Activated CD4-positive, alpha-beta T cell treated with anti-CD3 and anti-CD28 coated beads for 36 hours (primary cell): ENCODE measurements at places on chromosomes 5 and 9.

DNA sequence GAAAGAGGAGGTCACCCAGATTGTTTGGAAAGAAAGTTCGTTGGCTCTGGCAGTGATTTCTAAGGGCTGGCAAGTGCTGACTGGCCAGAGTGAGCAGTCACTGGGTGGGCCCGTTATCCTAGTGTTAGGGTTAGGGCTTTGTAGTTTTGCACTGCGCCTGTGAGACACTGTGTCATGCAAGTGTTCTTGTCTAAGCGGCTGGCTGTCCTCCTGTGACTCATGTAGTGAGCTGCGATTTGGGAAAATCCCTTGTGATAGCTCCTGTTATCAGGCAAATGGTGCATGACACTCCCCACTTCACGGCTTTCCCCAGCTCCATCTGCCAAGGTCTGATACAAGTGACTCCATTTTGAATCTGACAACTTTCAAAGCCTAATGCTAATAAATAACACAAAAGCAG is 526.0 kb upstream of the ADAMTS16 start:
- DNase-seq = no peak

GRCh38 chr9:131781069-131781468 is 41.2 kb upstream of the RAPGEF1 start:
- no peak for DNase-seq

- DNase-seq = no peak
These were observed 176.8 kb downstream of the MELK start for GRCh38 chr9:36749461-36749860.

DNA sequence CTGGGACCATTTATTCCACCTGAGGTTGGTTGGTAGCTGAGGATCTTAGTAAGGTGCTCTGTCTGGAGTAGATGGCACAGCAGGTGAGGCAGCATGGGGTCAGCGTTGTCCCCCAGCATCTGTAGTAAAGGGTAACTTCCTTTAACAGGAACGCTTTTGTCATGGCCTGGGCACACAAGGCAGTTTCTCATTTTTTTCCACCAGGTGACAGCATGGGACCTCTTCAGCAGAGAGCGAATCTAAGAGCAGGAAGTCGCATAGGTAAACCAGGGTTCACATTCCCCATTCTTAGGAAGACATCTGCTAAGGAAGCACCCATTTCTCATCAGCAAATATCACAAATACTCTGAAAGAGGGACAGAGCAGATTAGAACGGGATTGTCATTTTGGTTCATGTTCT is 56.5 kb downstream of the GPR107 start:
- peak; percentile 41 for DNase-seq

DNA sequence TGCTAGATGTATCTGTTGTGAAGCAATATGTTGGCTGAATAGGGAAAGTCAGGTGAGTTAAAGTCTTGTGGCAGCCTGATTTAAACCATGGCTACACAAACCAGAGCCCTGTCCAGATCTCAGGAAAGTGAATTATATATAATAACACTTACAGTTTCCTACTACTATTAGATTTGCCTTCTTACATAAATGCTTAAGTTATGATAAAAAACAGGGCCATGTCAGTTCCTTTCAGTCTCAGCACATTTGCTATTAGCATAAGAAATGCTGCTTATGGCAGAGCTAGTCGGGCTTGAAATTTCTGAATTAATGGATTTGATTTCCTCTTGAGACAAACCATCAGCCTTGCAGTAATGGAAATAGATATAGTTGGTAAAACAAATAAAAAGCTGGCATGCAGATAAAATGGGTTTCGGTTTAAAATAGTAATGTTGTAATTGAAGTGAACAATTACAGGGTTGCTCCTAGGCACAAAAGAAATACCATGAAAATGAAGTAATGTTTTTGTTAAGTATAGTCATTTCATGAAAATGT is 664.2 kb upstream of the ZNF608 start:
- DNase-seq = no peak

DNA sequence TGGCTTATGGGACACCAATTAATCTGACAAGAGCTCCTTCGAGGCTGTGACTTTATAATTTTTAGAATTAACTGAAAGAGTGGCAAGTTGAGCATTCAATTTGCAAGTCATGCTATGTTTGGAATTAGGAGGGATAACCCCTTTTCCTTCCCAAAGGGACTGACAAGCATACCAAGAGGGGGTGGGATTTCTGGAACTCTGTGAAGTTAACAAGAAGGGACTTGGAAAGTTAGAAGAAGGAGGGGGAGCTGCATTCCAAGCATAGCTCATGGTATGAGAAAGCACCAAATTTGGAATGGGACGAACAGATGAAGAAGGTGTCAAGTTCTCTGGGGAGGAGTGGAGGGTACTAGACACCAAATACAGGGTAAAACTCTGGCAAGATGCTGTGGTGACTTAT is 8.9 kb upstream of the PALM2AKAP2 start:
- no peak for DNase-seq

GRCh38 chr5:103847060-103847459 is 284.5 kb upstream of the NUDT12 start:
- no peak for DNase-seq

DNA sequence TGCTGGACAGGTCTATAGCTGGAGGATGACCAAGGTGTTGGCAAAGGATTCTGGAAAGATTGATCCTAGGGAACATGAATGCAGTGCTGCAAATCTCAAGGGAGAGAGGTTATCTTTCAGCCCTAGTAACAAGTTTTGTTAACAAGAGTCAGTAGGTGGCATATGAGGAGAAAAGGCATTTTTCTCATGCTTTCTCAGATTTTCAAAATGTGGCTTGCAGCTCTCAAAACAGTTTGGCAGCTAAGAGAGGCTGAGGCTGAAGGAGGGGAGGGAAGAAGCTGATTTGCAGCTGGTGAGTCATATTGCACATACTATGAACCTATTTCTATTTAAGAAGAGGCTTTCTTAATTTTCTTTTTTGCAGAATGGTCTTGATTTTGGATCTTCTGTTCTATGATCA is 64.3 kb upstream of the PCA3 start:
- no peak for DNase-seq

DNA sequence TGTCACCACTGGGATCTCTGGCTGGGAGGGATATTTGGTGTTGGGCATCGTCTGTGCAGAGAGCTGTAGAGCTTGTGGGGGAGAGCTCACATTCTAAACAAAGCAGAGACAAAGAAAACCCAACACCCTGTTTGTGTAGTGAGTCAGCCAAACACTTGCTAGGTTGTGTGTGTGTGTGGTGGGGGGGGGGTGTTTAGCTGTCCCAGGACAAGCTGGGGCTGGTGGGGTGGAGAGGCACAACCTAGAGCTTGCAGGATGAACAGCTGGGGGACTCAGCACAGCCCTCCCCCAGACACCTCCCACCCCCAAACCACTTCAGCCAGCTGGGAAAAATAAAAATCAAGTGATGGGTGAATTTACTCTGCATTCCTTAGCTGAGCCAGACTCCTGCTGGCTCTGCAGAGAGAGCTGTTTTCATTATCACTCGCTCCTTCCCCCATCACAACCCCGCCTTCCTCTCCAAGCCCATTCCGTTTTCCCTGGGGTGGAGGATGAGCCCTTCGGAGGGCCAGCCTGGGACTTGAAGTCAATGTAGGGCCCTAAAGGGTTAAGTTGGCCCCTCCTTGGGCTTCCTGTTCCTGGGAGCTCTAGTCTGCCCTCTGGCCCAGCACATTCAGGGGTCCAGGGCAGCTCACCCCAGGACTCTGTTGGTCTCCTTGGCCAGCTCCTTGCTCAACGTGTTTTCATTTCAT is 2.6 kb downstream of the OLFML2A start:
- DNase-seq = no peak

GRCh38 chr5:171629628-171630349 is 155.8 kb upstream of the SMIM23 start:
- DNase-seq = peak; percentile 32

GRCh38 chr9:35814106-35814840 is 569 bp downstream of the HINT2 start:
- peak; percentile 71 for DNase-seq

DNA sequence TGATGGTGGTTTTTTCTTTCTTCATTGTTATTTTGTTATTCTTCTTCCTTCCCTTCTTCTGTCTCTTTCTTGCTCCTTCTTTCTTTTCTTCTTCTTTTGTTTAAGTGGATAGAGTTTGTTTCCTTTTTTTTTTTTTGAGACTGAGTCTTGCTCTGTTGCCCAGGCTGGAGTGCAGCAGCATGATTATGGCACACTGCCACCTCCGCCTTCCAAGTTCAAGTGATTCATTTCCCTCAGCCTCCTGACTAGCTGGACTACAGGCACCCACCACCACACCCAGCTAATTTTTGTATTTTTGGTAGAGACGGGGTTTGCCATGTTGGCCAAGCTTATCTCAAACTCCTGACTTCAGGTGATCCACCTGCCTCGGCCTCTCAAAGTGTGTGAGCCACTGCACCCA is 40.3 kb downstream of the JAK2 start:
- DNase-seq = no peak

DNA sequence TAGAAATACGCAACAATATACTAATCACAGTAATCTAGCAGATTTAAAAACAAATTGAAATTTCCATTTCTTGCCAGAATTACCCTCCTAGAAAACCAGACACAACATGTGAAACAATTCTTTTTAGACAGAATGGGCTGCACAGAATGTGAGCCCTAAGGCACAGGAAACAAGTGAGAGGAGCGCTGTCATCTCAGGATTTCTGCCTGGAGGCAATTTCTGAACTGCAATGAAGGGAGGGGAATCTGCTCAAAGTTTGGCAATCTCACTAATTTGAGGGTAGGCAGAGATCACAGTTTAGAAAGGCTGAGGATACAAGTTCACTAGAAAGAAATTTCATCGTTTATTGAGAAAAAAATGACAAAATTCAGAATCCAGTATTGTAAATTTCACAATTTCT is 70.3 kb downstream of the INIP start:
- no peak for DNase-seq

DNA sequence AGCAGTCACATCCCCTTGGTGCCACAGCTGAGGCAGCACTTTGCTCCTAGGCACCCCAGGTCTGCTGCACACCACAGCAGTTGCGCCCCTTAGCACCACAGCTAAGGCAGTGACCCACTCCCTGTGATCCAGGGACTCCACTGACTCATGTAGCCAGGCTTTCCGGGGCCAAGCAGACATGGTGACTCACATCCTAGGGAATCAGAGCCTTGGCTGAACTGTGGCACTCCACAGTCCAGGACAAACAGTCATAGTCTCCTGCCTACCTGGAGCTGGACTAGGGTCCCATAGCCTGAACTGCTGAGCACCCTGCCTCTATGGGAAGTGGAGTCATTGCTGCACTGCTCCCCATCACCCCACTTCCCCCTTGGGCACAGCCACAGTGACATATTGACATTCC is 338.7 kb downstream of the NPR3 start:
- DNase-seq = no peak

- no peak for DNase-seq
These were observed 291.9 kb downstream of the ARL15 start for GRCh38 chr5:54018438-54018837.

- DNase-seq = no peak
These were observed 14.6 kb upstream of the GLIPR2 start for GRCh38 chr9:36121971-36122370.

DNA sequence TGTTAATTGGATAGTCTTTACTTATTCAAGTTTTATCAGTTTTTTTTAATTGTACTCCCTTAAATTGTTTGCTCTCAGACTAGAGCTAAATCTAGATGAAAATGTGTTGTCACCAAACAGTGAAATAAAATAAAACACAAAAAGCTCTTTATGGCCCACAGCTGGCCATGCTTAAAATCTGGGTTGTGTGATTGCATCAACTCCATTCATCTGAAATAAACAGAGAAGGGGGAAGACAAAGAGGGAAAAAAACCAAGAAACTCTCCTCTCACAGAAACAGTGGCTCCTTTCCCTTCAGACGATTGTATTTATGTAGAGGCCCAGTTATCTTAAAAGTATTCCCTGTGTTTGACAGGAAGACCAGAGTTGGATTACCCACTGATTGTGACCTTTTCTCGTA is 422.4 kb downstream of the IRX1 start:
- DNase-seq = no peak

GRCh38 chr5:125558016-125558415 is 811.6 kb upstream of the ZNF608 start:
- no peak for DNase-seq

DNA sequence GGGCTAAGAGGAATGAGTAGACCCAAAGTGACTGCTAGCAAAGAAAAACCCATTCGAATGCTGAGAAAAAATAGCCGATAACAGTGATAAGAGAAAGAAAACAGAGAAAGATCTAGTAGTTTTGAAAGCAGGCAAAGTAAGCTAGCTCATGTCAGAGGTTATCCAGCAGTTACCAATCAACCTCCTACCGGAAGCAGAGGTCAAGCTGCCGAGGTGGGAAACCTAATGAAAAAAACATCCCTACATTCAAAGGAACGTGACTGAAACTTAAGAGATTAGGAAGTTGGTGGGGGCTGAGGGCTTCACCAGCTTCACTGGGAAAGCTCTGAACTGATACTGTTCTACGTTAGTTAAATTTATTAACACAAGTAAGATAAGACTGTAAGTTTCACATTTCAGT is 32.6 kb downstream of the SSBP2 start:
- DNase-seq = no peak

GRCh38 chr9:91532325-91532724 is 108.7 kb upstream of the NFIL3 start:
- DNase-seq = no peak

DNA sequence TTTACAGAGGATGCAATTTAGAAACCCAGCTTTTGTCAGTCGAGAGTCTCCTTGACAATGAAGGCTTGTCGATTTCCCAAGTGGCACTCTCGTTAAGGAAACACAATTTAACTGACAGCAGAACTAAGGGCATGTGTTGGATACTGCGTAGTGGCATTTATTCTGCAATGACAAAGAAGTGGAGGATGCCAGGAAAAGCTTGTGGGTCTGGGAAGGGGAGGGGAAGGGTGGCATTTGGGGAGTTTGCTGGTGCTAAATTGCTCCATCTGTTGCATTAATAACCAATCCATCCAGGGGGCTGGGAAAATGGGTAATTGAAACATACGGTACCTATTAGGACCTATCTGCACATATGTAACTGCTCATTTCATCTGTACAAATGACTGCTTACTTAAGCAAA is 190.6 kb downstream of the NSG2 start:
- no peak for DNase-seq

DNA sequence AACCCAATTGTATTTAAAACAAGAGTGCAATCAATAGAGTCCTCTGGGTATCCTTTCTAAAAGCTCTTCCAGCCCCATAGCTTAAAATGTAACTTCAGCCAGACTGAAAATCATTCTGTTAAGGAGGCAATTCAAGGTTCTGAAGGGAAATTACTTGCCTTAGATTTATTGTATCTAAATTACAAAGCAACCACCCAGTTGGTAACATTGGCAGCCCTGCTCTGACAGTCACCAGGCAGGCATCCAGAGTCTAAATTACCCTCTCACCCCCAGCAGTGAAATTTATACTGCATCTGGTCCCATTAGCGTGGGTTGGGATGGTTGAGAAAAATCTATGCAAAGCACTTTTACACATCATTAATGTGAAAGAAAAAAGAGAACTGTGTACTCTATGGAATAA is 514.7 kb downstream of the MTRR start:
- no peak for DNase-seq
